ENCODE measurements at places on chromosomes 1 and 21.
A peak's percentile ranks its signal among the peaks of the same experiment; 100 is the strongest.

DNA sequence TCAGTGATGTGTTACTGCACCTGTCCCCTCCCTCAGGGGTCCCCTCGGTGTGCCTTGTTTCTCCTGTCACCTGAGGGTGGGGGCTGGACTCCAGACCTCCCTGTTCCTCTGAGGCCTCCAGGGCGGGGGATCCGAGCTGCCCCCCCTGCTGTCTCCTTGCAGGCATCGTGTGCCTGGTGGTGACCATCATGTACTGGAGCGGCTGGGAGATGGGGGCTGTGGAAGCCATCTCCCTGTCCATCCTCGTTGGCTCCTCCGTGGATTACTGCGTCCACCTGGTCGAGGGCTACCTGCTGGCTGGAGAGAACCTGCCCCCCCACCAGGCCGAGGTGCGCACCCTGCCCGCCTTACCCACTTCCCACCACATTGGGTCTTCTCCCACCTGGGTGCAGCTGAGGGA, 56.4 kb downstream of the DISP3 start:
- no peak for DNase-seq

DNA sequence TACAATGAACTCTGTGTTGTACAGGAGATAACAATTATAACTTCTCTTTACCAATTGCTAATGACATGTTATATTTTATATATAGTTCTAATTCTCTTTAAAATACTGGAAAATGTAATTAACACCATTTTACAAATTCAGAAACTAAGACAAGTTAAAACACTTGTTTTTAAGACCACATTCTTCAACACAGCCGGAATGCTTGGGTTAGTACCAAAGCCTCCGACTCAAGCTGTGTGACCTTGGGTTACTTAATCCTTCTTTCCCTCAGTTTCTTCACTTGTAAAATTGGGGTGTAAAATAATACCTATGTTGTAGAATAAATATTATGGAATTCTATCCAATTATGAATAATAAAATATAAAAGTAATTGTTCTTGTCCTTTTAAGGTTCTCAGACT, 378.7 kb downstream of the USH2A start:
- DNase-seq = no peak

DNA sequence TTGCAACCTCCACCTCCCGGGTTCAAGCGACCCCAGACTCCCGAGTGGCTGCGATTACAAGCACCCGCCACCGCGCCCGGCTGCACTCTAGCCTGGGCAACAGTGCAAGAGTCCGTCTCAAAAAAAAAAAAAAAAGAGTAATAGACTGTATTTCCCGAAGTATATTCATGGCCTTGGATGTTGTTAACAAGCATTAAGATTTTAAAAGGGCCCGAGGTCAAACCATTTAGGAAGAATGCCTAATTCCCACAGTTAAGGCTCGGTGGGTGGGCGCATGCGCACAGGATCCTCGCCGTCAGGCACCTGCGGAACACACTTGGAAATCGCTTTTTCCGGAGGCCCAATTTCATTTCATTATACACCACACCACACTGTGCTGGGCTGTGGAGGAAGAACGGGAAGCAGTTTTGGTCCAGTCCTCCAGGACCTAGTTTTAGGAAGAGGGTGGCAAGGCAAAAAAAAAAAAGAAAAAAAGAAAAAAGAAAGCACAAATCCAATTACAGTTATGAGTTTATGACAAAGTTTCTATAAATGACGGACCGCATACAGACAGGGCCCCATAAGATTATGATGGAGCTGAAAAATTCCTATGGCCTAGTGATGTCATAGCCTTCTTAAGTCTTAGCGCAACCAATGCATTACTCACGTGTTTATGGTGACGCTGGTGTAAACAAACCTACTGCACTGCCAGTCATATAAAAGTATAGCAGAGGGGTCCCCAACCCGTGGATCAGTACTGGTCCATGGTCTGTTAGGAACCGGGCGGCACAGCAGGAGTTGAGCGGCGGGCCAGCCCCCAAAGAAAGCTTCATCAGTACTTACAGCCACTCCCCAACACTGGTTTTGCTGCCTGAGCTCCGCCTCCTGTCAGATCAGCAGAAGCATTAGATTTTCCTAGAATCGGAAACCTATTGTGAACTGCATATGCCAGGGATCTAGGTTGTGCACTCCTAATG, 38.2 kb downstream of the H3-3A start:
- peak; percentile 37 for DNase-seq

- no peak for DNase-seq
Observed at GRCh38 chr21:42067531-42068255, 3.4 kb upstream of the UMODL1 start.

DNA sequence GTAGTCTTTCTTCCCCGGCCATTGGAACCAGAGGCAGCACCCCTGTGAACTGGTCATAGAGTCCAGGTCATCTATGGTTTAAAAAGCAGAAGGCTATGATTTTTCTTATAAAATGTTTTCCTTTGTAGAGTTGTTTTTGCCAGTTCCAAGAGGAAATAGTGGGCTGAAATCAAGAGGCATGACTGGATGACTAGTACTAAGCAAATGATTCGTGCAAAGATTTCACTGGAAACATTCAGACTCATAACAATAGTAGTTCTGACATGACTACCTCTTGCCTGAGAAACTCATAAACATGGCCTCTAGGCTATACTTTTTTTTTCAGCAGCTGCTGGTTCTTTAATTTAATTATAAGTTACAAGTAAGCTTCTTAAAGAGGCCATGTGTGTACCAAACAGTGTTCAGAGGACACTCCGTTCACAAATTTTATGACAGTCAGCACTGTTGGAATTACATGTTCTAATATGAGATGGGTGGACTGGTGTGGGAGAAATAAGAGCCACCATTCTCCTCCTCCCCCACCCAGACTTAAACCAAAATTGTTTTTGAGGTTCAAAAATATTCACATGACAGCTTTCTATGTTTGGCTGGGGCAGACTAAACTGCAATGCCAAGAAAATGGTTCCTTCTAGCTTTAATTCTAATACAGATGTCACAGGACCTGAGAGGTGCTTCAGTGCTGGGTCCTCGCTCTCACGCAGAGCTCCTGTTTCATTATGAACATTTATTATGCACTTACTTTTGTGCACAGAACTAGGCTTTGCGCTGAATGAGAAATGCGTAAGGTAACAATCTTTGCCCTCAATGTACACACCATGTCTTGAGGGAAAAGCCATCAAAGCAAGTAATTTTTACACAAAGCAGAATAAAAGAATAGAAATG, 147.5 kb downstream of the ZC3H11B start:
- peak; percentile 68 for DNase-seq

- DNase-seq = no peak
Observed at GRCh38 chr1:36436821-36437220, 13.4 kb downstream of the OSCP1 start.

GRCh38 chr1:204863024-204863423, 7.6 kb upstream of the NFASC start:
- no peak for DNase-seq

DNA sequence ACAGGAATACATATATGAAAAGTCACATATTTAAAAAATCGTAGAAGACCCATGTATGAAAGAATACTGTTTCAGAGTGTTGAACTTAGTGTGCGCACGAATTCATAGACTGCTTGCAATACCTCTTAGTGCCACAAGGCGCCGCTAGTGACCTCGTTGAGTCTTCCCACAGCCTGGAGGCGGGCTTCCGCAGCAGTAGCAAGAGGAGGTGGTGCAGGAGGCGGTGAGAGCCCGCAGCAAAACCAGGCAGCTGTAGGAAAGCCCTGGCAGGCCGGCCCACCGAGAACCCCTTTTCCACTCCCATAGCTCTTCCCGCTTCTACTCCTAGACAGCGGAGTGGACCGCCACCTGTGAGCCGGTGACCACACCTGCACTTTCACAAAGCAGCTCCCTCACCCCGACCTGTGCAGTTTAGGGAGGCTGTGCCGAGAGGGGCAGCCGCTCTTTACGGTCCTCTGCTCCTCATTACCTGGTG, 23.5 kb downstream of the MTARC1 start:
- peak; percentile 60 for DNase-seq

DNA sequence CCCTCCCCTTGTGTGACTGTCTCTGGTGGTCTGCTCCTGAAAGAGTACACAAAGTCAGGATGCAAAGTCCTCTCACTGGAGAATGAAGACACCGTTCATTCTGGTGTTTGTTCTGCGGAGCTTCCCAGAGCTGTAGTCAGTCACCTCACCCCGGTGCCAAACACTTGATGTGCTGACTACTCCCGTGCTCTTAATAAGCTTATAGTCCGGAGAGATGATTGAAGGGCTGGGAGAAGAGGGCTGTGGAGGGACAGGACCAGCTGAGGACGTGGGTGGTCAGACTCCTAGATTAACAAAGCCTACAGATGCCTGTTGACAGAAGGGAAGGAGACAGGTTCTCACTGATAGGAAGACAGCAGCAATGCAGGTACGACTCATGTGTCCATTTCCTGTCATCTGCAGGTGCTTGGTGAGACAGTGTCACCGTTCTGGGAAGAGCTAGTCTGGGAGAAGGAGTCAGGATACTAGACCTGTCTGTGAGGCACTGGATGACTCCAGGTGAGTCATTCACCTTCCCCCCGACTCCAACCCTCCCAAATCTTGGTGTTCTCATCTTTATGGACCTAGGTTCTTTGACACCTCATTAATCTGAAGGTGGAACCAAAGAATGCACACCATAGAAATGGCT, 40.4 kb upstream of the LRRN2 start:
- DNase-seq = no peak

GRCh38 chr1:185050823-185051451, 5.6 kb downstream of the RNF2 start:
- no peak for DNase-seq

DNA sequence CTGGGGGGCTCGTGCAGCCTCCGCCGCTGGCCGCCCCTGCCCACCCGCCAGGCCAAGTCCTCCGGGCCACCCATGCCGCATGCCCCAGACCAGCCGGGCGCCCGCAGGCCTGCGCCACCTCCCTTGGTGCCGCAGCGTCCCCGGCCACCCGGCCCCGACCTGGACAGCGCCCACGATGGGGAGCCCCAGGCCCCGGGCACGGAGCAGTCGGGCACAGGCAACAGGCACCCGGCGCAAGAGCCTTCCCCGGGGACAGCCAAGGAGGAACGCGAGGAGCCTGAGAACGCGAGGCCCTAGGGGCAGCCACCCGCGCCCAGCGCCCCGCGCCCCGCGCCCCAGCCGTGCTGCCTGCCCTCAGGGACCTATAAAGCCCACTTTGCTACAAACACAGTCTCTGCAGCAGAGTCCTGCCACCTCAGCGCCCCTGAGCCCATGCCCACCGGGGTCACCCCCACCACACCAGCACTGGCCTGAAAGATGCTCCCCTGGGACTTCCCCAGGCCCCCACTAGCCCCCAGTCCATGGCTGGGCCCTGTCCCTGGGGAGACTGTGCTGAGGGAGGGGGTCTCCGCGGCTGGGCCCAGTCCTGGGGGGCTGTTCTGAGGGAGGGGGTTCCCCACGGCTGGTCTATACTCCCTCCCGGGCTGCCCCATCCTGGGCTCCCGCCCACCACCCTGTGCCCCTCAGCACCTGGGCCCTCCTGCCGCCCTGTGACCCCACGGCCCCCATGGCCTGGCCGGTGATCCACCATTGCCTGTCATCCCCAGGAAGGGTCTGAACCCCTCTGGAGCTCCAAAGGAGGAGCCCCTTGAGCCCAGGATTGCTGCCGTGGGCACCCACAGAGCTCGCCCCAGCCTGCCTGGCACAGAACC, 8.6 kb downstream of the TNFRSF18 start:
- DNase-seq = no peak

GRCh38 chr1:80882553-80882952, 918.2 kb upstream of the ADGRL2 start:
- DNase-seq = no peak

- DNase-seq = no peak
Observed at GRCh38 chr1:151327903-151328674, 873 bp upstream of the PI4KB start.

DNA sequence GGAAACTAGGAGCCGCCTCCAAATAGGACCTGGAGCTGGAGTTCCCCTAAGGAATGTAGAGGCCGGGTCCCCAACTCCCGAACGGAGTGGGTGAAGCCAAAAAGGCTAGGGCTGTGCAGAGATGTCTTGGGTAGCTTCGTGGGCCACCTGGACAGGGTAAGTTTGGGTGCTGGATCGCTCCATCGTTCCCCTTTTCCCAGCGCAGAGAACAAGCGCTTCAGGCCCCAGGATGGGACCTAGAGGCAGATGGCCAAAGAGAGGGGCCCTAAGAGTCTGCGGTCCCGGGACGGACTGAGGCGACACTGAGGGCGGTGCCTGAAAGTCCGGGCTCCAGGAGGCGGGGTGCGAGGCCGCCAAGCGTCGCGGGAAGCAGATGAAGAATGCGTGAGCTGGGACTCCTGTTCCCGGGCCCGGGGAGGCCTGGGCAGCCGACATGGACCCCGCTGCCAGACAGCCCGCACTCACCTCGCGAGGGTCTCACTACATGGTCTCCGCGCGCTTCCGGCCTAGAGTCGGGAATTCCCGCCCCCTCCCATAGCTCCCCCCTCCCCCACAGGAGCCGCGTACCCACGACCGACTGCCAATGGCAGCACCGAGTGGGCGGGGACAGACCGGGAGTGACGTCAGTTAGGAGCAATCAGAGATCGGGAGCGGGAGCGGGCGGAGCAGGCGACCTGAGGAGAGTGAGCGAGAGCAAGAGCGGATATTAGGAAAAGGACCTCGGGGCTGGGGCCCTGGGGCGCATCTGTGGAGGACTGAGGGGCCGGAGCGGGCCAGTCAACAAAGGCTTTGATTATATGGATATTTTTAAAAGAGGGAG, at the start of gene SLC39A1:
TSS of gene SLC39A1 (minus strand) at position 508 of the 820 bp plus-strand sequence. CDS start 822 bp downstream, outside the sequence.
- DNase-seq = peak; percentile 89

- DNase-seq = peak; percentile 28
Observed at GRCh38 chr1:202315576-202316168, 26.1 kb downstream of the UBE2T start.

DNA sequence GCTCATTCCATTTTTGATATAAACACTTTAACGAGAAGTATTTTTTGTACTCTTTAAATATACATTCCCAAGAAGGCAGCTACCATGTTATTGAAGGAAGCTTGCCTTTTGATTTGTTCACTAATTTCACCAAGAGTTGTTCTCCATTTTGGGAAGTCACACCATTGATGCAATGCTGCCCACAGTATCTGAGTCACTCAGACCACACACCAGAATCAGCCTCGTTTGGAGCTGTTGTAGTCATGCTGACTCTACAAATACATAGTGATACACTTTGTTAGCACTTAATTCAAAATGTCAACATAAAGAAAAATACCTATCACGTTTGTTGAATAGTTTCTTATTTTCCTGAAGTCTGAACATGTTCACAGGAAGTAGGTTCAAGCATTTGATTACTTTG, 78.7 kb downstream of the PAPPA2 start:
- no peak for DNase-seq

GRCh38 chr1:224696891-224697765, 81.0 kb downstream of the CNIH3 start:
- no peak for DNase-seq

DNA sequence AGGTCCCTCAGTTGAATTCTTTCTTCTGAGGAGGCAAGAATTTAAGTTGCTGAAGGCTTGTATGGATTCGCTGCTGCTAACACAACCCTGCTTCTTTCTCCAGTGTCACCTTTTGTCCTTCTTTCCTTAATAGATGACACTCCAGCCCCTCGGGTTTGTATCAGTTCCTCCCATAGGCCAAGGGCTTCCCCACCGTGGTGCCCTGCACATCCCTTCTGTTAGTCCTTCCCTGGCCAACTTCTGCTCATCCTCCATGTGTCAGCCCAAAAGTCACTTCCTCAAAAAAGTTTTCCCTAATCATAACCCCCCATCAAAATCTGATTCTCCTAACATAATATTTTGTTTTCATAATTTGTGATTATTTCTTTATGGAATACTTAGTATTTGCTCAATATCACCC, 190.4 kb downstream of the RHOU start:
- no peak for DNase-seq

All from AG09319 (cell line).